ENCODE measurements at places on chromosomes 13 and 19.

GRCh38 chr13:23921451-23921888, 24.2 kb upstream of the C1QTNF9B start:
- no peak for DNase-seq

DNA sequence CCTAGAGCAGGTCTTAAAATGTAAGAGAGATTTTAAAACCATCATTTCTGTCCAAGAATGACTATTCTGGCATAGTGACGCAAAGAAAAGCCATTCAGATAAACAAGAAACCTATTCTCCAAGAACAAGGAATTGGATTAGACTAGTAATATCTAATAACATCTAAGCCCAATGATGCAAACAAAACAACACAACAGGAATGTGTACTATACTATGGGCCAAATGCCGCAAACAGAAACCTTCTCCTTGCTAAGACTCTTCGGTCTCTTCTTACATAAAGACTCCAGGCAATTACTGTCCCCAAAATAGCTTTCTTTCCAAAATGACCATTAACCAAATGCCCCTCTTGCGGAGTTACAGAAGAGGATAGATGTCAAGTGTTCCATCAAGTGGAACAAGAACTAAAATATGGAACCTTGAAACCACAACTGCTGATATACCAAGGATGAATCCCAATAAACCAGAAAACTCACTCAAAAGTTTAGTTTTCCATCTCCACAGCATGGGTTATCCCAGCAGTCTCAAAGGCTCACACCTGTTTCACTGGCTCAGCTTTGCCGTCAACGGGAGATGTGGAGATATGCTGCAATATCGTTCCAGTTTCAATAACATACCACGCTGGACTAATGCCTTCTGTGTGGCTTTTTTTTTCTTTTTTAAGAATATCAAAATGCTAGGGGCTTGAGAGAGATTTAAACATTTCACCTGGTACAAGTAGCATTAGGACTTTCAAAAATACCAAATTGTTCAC, 76.2 kb downstream of the FOXO1 start:
- no peak for DNase-seq

GRCh38 chr13:72293206-72293605, 426.2 kb upstream of the DACH1 start:
- no peak for DNase-seq

DNA sequence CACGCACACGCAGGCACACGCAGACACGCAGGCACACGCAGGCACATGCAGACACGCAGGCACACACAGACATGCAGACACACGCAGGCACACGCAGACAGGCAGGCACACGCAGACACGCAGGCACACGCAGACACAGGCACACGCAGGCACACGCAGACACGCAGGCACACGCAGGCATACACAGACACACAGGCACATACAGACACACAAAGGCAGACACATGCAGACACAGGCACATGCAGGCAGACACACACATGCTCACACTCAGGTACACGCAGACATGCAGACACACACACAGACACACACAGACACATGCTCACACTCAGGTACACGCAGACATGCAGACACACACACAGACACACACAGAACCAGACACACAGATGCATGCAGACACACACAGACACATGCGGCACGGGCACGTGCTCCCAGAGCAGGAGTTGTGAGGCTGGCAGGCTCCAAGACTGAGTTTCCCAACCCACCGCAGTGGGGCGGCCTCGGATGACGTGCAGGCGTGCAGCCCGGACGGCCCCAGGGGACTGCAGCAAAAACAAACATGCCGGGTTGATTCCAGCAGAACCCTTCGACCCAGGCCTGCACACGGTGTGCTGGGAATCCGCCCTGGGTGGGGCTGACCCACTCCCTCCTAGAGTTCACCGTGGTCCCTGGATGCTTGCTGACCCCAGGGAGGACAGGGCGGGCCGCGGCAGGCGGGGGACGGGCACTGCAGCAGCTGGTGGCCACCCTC, 100.0 kb downstream of the GADD45B start:
- no peak for DNase-seq

GRCh38 chr13:50779443-50780200, 63.9 kb downstream of the DLEU7 start:
- no peak for DNase-seq

- peak; percentile 39 for DNase-seq
These were observed 8.4 kb upstream of the CEACAM19 start for GRCh38 chr19:44662691-44663385.

DNA sequence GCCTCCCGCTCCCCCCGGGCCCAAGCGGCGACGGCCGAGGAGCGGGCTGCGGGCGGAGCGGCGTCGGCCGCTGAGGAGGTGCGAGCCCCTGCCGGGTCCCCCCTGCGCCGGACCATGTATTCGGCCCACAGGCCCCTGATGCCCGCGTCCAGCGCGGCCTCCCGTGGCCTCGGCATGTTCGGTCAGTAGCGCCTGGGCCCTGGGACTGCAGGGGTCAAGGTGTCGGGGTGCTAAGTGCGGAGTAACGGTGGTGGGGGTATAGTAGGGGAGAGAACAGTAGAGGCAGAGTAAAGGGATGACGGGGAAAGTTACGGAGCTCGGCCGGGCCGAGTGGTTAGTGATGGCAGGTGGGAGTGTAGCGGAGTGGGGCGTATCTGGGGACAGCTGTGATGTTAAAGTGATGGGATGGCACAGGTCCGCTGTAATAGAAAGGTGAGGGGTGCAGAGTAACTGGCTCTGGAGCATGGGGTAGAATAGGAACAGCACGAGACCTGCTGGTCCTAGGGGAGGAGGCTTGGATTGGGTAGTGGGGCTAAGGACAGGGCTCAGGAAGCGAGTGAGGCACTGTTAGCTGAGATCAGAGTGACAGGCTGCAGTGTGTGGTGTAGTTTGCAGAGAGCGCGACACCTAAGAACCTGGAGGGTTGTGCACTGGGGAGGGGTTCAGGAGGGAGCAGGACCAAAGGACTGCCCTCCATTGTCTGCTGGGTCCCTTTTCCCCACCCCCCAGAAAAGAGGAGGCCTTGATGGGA, 15.7 kb downstream of the CIC start:
- DNase-seq = peak; percentile 69

DNA sequence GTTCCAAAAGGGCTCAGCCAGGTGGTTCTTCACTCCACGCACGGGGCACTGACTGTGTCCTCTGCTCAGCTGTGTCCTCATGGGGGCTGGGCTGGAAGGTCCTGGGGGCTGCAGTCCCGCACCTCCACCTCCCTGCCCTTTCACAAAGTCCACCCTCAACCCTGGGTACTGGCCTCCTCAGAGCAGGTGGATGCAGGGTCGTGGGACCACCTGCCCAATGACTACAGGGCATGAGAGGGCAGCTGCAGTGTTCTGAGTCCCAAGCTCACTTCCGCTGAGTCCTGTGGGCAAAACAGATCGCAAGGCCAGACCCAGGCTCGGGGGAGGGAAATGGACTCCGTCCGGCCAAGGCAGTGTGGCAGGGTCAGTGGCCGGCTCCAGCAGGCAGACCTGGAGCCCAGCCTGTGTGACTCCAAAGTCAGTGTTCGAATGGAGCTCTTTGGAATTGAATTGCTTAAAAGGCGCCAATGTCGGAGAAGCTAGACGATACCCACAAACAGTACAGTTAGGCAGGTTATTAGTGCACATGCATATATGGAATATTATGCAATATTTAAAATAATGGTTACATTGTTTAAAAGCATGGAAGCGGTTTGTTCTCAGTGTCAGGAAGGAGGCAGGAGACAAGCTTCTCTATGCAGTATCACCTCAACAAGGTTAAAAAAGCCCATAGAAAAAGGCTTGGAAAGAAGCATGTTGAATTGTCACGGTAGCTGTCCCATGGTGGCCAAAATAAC, 54.8 kb downstream of the MCF2L start:
- no peak for DNase-seq

- no peak for DNase-seq
These were observed 5.2 kb upstream of the MLNR start for GRCh38 chr13:49214917-49215376.

GRCh38 chr13:97194479-97194878, 27.7 kb upstream of the MBNL2 start:
- no peak for DNase-seq

DNA sequence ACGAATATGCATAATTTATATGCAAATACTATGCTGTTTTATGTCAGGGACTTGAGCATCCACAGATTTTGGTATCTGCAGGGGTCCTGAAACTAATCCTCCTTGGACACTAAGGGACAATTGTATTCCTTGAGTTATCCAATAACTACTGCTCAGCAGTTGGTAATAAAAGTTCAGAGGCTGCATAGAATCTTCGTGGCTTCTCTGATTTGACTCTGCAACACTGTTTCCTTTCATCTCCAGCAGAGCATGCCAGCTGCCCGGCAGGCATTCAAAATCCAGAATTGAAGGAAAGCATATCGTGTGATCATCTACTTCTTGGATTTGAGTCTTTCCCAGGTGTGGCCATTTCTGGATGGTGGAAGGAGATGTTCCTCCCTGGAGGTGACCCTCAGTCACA, 64.5 kb upstream of the MRI1 start:
- no peak for DNase-seq
